ENCODE measurements at places on chromosomes 16 and 17.
A peak's percentile ranks its signal among the peaks of the same experiment; 100 is the strongest.

GRCh38 chr17:57649731-57650484 is 95.2 kb downstream of the CCDC182 start:
- DNase-seq = no peak

DNA sequence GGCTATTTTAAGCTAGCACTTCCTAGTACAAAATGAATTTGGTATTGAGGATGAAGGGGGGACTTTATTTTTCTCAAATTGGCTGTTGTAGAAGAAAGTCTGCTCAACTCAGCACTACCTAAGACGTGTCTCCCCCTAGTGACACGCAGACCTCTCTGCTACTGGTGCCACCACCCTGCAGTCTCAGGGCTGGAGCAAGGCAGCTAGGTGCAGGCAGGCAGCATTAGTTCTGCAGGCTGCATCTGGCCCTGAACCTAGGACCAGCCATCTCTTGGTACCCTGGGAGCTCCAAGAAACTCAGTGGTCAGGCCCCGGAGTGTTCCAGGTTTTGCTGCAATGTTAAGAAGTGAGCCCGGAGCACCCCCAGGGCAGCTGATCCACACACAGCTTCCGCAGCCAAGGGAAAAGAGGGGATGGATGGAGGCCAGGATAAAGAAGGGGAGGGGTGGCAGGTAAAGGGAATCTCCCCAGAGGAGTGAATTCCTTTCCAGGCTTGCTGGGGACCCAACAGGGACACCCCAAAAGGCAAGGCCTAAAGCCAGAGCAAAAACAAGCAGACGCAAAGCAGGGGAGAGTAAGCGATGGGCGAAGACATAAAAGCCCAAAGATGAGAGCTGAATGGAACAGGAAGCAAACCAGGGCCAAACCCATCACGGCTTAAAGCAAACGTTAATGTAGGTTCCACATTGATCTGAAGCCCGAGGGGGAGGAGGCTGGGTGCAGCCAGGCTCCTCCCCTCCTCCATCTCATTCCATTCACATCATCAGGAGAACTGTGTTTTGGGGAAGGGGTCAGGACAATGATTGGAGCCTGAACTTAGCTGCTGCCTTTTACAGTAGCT is 200.5 kb downstream of the ZFHX3 start:
- peak; percentile 37 for DNase-seq

DNA sequence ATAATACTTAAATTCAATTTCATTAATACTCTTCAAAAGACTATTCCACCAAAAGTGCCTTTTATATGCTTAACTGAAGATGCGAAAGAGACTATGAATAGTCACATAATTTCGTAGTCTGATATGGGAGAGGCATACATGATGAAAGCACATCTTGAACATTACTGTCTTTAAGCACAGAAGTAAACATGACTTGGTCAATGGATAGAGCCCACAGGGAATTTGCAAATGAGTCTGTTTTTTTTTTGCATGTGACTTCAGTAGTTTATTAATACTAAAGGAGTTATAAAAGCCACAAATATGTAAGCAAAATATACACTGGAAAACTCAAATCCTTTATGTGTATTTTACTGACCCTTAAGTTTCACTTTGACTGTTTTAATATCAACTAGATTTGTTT is 15.9 kb downstream of the ADPRM start:
- no peak for DNase-seq

- peak; percentile 63 for DNase-seq
Observed at GRCh38 chr17:50604513-50604912, 30.2 kb upstream of the ABCC3 start.

- DNase-seq = no peak
Observed at GRCh38 chr16:46976550-46976949, 3.1 kb upstream of the DNAJA2 start.

DNA sequence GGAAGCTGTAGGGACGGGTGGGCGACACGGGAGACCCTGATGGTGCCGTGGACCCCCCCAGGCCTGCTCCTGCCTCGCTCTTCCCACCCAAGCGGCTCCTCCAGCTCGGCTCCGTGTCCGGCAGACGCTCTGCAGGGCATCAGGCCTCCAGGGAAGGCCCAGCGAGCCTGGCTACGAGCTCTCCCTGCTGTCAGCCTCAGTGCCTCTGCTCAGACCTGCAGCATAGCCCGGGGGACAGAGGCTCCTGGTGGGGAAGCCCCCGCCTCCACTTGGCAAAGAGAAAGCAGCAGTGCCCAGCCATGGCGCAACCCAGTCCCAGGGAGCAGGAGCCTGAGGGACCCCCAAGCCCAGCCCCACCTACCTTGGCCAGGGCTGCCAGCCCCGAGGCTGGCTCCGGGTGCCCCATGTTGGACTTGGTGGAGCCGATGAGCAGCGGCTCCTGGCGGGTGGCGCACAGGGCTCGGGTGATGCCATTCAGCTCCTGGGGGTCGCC is 5.9 kb downstream of the FASN start:
- no peak for DNase-seq

DNA sequence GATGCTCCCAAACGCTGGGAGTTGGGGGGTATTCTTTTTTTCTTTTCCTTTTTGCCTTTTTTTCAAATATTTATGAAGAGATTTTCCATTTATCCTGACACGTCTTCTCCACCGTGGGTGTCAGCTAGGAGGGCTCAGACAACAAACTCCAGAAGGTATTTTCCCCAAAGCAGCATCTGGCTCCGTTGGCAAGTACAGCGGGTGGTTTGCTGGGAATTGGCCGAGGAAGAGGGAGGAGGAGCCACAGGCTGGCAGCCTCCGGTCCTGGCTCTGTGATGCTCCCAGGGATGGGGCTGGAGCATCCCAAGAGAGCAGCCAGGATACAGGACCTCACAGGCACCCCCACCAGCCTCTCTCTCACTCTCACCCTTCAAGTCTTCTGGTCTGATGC is 10.9 kb upstream of the CACNG4 start:
- no peak for DNase-seq

- DNase-seq = no peak
Observed at GRCh38 chr16:35752773-35753558, 2293.6 kb downstream of the TP53TG3F start.

GRCh38 chr17:34269969-34270368 is at the start of gene CCL7:
Gene CCL7 (plus strand): TSS chr17:34270221. CDS start chr17:34270291, 70 bp downstream.
- DNase-seq = no peak

DNA sequence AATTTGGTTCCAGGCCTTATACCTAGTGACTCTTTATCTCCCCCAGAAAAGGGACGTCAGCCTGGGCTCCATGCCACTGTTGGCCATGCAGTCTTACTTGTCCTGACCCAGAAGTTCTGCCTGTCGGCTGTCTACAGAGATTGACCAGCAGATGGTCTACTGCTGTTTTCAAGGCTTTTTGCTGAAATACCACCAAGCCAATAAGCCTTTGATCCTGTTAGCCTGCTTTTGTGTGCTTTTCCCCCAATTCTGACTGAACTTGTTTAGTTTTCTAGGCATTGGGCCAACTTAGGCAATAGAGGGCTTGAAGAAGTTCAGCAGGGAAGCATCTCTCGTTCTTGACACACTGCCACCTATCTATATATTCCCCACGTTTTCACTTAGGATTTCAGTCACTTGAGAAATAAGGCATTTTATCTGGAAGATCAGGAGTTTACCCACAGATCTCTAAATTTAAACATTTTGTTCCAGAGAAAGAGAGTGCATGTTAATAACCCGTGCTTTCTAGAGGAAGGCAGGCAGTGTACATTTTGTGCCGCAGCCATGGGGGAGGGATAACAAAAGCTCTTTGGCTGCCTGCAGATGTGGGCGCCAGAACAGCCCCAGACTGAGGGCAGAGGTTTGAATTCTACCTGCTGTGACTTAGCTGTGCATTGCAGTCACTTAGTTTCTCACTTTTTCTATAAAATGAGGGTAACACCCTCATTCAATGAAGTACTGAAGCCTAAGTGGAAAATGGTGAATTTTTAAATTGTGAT is 12.3 kb upstream of the CARMIL2 start:
- no peak for DNase-seq

DNA sequence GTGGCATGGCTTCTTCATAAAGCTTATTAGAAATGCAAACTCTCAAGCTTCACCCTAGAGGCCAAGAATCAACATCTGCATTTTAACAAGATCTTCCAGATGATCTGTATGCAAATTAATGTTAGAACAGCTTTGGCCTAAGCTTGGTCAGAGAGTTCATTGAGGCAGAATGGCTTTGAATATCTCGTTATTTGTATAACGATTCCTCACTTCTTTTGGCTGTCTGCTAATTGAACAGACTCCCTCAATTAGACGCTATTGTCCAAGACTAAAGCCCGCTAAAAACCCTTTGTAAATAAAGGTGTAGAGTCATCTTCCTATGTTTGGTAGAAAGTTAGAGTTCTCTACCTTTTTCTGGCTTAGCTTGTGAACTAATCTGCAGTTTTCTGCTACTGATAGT is 1453.7 kb downstream of the CDH8 start:
- DNase-seq = no peak

DNA sequence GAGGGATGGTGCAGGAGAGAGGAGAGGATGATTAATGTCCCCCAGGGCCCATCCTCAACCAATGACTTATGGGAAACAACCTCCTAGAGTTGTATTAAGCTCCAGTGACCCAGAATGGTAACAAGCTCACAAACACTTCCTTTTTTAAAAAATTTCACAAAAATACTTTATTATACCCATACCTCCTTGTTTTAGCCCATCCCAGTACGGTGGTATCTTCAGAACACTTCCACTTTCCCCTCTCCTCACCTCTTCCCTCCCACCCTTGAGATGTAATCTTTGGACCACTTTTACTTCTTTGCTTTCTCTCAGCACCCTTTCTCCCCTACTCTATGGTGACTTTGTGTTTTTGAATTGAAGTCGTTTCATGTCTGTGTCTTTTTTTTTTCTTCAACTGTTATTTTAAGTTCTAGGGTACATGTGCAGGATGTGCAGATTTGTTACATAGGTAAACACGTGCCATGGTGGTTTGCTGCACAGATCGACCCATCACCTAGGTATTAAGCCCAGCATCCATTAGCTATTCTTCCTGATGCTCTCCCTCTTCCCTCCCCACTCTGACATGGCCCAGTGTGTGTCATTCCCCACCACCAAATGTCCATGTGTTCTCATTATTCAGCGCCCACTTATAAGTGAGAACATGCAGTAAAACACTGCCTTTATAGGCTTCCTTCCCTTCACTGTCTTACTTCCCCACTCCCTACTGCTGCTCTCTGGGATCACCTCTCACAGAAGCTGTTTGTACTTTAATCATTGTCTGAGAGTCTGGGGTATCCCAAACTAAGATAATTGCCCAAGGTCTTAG is 124.5 kb downstream of the PRKCB start:
- no peak for DNase-seq

DNA sequence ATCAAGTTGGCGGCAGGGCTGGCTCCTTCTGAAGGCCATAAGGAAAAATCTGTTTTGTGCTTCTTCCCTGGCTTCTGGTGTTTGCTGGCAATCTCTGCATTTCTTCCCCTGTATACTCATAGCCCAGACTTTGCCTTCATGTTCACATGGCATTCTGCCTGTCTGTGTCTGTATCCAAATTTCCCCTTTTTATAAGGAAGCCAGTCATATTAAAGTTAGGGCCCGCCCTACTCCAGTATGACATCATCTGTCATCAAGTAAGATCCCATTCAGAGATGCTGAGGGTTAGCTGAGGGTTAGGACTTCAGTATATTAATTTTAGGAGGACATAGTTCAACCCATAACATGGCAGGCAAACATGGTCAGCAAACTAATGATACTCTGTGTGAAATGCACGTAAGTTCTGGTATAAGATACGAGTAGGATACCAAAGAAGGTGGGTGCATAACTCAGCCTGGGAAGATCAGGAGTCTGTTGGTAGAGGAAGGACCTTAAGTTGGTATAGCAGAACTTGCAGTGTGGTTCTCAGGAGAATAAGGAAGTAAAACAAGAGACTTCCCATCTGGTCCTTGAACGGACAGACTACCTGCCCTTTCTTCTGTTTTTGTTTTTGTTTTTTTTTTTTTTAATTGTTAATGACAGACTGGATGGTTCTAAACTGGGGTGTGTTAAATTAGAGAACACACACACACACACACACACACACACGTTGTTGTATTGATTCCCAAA is 13.9 kb downstream of the MAP2K6 start:
- no peak for DNase-seq

- no peak for DNase-seq
Observed at GRCh38 chr16:77496934-77497333, 62.1 kb upstream of the ADAMTS18 start.

DNA sequence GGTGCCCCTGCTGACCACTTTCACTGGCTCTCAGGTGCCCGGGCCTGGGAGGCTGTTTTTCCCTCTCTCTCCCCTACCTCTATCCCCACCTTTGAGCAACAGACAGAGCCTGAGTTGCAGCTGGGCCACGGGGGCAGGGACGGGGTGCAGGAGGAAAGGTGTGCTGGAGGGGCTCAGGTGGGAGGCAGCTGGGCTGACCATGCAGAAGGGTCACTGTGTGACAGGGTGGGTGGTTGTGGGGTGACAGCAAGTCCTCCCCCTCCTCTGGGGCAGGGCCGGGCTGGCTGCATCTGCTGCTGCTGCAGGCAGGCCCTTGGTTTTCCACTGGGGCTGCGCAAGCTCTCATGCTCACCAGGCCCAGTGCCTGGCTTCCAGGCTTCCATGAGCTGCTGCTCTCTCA is 6.6 kb downstream of the ZNF319 start:
- no peak for DNase-seq

DNA sequence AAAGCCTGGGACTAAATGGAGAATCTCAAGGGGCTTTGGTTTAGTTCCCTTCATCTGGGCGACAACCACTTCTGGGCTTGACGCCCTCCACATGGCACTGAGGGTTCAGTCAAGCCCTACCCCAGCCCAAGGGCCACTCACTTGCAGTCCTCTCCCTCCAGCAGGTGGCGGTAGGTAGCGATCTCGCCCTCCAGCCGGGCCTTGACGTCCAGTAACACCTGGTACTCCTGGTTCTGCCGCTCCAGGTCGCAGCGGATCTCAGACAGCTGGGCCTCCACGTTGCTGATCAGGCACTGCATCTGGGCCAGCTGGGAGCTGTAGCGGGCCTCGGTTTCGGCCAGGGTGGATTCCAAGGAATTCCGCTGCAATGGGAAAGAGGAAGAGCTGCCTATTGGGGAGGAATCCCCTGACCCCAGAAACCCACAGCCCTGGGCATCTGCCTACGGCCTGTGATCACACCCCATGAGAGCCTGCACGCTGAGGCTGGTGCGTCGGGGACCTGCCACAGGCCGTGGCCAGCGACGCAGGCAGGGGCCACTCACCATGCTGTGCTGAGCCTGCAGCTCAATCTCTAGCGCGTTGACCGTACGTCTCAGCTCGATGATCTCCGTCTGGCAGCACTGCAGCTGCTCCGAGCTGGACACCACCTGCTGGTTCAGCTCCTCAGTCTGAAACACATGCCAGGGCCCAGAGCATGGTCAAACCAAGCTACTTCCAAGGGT is 2.7 kb downstream of the KRT36 start:
- no peak for DNase-seq

- no peak for DNase-seq
Observed at GRCh38 chr17:62076864-62077788, 12.0 kb upstream of the MED13 start.

GRCh38 chr17:63956296-63956920 is 16.3 kb downstream of the SCN4A start:
- DNase-seq = no peak

GRCh38 chr17:38797158-38797490 is 2.2 kb downstream of the PIP4K2B start:
- no peak for DNase-seq
